Fibroblast of lung (primary cell): ENCODE measurements at places on chromosomes 6 and 20. TPM values are rescaled to one million over a fixed set of nuclear protein-coding genes. Genes with fewer than 3 reads are reported as not detected.

Gene EIF6
- total RNA-seq, result 111 and 117 TPM in 2 replicates

Gene SDCBP2
- 1.8 and 2.1 TPM in 2 replicates for total RNA-seq

Gene PTK7
- 145 and 159 TPM in 2 replicates for total RNA-seq

Gene SPTLC3
- total RNA-seq, result 4.0 and 5.9 TPM in 2 replicates

Gene ZSCAN26
- 21.6 and 23.9 TPM in 2 replicates for total RNA-seq

Gene VSX1
- total RNA-seq, result not detected in 2 replicates

Gene STAU1
- 36.7 and 48.1 TPM in 2 replicates for total RNA-seq

Gene ZSCAN23
- 4.9 and 5.1 TPM in 2 replicates for total RNA-seq
